ENCODE measurements at places on chromosomes 11 and 22. TPM values are rescaled to one million over a fixed set of nuclear protein-coding genes. Genes with fewer than 3 reads are reported as not detected.

GRCh38 chr11:67612751-67613150 lies 6.0 kb downstream of the NDUFV1 start:
- DNase-seq = no peak

DNA sequence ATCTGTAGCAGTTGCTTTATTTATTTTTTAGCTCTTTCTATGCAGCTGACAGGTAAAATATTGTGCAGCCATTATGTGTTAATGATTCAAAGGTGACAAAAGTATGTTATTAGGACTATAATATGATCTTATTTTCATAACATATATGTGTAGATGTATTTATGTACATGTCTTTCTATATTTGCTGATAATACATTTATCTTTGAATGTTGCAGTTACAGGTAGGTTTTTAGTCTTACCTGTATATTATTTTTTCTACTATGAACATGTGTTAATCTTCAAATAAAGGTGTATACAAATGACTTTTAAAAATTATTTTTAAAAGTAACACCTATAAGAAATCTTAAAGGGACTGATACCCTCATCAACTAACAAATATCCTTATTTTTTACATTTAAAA lies 33.6 kb downstream of the FAR1 start:
- no peak for DNase-seq

- DNase-seq = no peak
These were observed 213.7 kb downstream of the BARX2 start for GRCh38 chr11:129589190-129589860.

GRCh38 chr11:64560139-64560771 lies 30.8 kb upstream of the SLC22A12 start:
- DNase-seq = peak; percentile 16

DNA sequence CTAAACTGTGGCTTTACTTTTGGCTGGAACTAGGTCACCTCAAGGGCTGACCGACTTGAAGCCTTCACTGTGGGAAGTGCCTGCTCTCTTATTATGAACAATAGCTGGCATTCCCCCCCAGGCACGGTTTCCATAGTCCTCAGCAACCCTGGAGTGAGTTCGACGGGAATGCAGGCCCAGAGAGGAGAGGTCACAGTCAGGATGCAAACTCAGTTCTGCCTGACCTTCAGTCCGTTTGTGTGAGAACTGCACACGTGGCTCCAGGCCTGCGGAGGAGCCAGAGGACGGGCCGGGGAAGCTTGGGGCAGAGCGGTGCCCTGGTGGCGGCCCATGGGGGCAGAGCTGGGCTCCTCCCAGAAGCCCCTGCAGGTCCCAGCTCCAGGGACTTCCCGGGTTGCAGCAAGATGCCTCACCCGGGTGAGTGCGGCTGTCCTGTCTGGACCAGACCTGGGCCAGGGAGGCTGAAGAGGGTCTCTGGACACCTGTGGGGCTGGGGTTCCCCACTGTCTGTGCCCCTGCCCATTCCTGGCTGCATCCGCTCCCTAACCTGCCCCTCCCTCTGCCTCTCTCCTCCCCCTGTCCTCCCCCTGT lies 17.2 kb downstream of the SLC25A18 start:
- DNase-seq = no peak

Gene ZFTA
- 16.4 TPM for total RNA-seq

- DNase-seq = no peak
These were observed 133.5 kb downstream of the CD44 start for GRCh38 chr11:35272391-35272902.

Gene FAT3
- total RNA-seq = 0.47 TPM

DNA sequence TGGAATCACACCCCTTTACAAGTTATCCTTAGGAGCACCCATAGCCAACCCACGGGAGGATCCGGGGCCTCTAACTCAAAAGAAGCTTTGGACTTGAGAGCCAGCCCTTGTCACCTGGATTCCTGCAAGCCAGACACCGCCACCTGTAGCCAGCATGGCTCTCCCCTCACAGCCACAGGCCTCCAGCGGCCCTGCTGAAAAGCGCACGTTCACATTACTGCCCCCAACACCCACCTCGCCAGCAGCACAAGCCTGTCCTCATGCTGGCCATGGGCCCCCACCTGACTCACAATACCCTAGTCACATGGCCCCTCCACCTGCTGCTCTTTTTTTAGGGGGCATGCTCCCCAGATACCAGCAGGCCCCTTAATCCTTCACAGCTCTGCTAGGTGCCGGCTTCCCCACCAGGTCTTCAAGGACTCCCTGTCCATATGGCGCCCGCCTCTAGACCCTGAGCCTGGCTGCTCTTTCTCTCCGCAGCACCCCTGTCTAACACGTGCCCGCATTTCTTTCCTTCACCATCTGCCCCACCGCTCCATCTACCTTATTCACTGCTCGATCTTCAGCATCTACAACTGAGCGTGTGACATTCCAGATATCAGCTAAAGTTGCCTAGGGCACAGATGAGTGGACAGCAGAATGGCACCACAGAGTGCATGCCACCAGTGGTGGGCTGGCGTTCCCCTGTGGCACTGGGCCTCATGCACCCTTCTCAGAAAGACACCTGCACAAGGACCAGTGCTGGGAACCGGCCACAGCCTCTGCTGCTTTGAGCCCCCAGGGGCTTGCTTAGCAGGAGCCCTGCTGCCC lies 6.6 kb downstream of the CARS1 start:
- DNase-seq = no peak

DNA sequence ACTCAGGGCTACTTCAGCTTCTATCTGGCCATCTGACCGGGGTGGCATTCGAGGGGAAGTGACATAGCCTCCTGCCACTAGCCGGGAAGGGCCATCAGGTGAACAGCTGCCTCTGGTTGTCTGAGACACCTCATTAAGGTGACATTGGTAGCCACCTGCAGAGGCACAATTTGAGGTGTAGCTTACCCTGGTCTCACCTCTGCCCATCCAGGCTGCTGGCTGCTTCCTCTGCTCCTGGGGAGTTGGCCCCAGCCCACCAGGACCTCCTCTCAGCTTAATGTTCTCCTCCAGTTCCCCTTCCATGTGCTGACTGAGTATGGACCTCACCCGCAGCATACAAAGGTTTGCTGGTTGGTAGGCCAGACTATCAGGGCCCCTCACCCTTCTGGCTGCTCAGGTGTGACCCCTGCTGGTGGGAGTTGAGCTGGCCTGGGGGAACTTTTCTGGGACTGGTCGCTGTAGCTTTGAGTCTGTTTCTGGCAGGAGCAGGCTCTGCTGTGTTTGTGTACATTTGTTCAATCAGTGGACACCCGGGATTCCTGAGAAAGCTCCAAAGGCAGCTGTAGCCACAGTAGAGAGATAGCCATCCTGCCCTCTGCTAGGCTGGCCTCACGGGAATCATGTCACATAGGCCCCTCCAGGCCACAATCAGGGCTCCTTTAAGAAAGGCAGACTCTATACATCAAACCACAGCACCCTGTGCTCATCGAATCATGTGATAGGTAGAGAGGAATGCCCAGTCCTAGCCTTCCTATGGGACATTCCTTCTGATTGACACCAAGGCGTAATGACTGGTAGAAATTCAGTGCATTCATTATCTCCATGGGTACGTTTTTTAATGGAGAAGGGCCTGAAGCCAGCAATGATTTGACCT lies 295.1 kb upstream of the PLET1 start:
- DNase-seq = peak; percentile 71

All from left ventricle myocardium superior (tissue), 1 donor.